ENCODE measurements at places on chromosomes 13 and 19. TPM values are rescaled to one million over a fixed set of nuclear protein-coding genes. Genes with fewer than 3 reads are reported as not detected.

DNA sequence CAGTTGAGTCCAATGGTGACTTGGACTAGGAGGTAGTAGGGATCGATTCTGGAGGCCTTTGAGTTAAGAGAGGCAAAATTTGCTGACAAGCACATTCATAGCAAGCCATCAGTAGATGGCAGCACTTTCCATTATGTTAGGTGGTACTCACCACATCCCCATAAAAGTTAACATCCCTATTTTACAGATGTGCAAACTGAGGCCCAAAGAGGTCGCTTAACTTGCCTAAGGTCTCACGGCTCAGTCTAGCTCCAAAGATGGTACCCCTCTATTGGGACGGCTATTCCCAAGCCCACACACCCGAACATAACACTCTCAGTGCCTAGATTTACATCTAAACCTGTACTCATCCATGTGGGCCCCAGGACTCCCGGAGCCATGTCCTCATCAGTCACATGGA, 21.5 kb upstream of the FOSB start:
- no peaks in the 10 kb centered on the region for H3K27me3 ChIP-seq
- DNase-seq: no peak
- H3K4me1 ChIP-seq: peaks cover 11% of the 10 kb centered on the region

DNA sequence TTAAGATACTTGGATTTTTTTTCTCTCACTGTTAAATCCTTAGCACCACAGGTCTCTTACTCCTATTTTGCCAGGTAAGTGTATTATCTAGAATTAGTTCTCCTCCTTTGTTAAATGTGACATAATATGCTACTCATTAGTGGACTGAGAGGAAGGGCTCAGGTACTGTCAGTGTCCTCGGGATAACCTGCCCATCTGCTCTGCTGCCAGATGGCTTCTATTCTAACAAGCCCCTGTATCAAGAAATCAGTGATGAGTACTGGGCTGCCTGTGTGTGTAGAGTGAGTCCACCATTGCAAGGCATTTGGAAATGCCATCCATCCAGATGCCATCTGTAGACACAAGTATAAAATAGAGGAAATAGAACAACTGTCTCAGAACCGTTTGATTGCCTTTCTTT, 209.6 kb downstream of the ATP8A2 start:
- H3K4me1 ChIP-seq: no peaks in the 10 kb centered on the region
- H3K27me3 ChIP-seq: no peaks in the 10 kb centered on the region
- H3K27ac ChIP-seq: no peak overlapping the region
- no peaks in the 10 kb centered on the region for H3K36me3 ChIP-seq
- no peak for DNase-seq

DNA sequence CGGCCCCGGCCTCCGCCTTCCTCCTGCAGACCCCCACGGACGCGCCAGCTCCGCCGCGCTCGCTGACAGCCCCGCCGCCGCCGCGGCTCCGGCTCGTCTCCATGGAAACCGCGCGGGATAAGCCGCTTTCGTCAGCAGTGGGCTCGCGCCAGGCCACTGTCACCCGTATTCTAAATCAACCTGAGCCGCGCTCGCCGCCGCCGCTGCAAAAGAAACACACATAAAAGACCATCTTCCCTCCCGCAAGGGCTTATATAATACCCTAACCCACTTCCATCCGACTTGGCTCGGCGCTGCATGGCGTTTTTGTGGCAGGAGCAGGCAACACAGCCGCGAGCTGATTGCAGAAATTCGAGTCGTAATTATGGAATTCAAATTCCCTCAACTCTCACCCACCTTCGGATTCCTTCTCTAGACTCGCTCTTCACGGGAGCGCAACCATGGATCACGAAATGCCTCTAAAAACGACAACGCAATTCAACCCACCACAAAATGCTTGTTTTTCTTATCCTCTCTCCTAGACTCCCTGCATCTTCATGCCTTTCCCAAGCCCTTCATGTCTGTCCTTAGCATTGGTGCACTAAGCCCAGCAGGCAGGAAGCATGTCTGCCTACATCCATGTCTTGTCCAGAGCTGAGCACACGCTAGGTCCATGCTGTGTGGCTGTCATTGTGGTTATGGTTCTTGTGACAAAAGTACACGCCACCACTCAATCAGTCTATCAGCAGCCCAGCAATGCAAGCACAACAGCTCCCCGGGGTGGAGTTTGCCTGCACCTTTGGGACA, at the start of gene AMER2:
TSS of gene AMER2 (minus strand) at position 772 of the 786 bp plus-strand sequence. CDS start at position 103, 669 bp downstream.
- no peak for DNase-seq
- H3K27me3 ChIP-seq: no peaks in the 10 kb centered on the region
- H3K4me3 ChIP-seq: peak within 1 kb of the TSS; percentile 5
- no peaks in the 10 kb centered on the region for H3K4me1 ChIP-seq
- no peak within 1 kb of the TSS for H3K27ac ChIP-seq

GRCh38 chr13:51453959-51454703, 1.3 kb upstream of the INTS6 start:
- H3K36me3 ChIP-seq: no peaks in the 10 kb centered on the region
- DNase-seq: peak; percentile 47
- peak overlapping the region; percentile 57 for H3K4me3 ChIP-seq
- H3K27me3 ChIP-seq: no peaks in the 10 kb centered on the region
- peak overlapping the region; percentile 94 for H3K27ac ChIP-seq

GRCh38 chr19:11558881-11559828, at the start of gene ELOF1:
ELOF1 (minus strand) TSS chr19:11559230; CDS start chr19:11554347, 4,883 bp downstream.
- peaks cover 11% of the 10 kb centered on the region for H3K4me1 ChIP-seq
- no peaks in the 10 kb centered on the region for H3K27me3 ChIP-seq
- H3K4me3 ChIP-seq: peak within 1 kb of the TSS; percentile 82
- DNase-seq: peak; percentile 97
- no peak within 1 kb of the TSS for H3K27ac ChIP-seq
- no peaks in the 10 kb centered on the region for H3K36me3 ChIP-seq

DNA sequence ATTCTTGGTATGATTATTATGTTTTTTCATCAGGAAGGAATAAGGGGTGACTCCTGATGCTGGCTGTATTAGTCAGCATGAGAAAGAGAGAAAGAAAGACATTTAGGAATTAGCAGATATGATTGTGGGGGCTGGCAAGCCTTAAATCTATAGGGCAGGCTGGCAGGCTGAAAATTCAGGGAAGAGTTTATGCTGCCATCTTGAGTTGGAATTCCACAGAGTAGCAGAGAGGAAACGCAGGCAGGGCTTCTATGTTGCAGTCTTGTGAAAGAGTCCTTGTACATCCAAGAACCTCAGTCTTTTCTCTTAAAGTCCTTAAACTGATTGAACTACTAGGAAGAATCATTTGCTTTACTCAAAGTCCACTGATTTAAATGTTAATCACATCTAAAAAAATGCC, 262.7 kb upstream of the SLC10A2 start:
- no peaks in the 10 kb centered on the region for H3K36me3 ChIP-seq
- no peak overlapping the region for H3K4me3 ChIP-seq
- no peaks in the 10 kb centered on the region for H3K27me3 ChIP-seq
- DNase-seq: no peak
- H3K27ac ChIP-seq: no peak overlapping the region

Gene NPAS1
- 0.48 TPM for total RNA-seq

GRCh38 chr13:47237571-47237970, 340.7 kb upstream of the HTR2A start:
- DNase-seq: no peak
- no peaks in the 10 kb centered on the region for H3K27me3 ChIP-seq
- H3K4me1 ChIP-seq: no peaks in the 10 kb centered on the region
- no peaks in the 10 kb centered on the region for H3K36me3 ChIP-seq
- H3K4me3 ChIP-seq: no peak overlapping the region
- no peak overlapping the region for H3K27ac ChIP-seq

Gene CHAF1A
- total RNA-seq: 6.2 TPM

DNA sequence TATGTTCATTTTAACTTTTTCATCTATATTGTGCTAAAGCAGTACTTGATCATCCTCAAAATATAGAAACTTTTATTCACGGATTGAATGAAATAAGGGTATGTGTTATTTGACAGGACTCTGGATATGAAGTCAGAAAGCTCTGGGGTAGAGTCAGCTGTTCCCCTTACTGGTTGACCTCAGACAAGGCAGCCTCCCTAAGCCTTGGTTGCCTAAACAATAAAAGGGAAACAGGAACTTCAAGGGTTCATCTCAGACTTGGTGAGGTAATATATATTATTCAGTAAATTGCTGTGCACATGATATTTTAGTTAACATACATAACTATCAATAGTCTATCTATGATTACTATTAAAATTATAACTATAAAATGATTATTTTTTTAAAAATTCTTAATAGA, 13.6 kb downstream of the POLR1D start:
- H3K4me3 ChIP-seq: no peak overlapping the region
- H3K27ac ChIP-seq: no peak overlapping the region
- DNase-seq: no peak
- no peaks in the 10 kb centered on the region for H3K36me3 ChIP-seq
- peaks cover 4% of the 10 kb centered on the region for H3K4me1 ChIP-seq
- no peaks in the 10 kb centered on the region for H3K27me3 ChIP-seq

Gene ZNF296
- 2.4 TPM for total RNA-seq

Gene GZMM
- total RNA-seq: not detected
